ENCODE measurements at places on chromosomes 1 and 21.
A peak's percentile ranks its signal among the peaks of the same experiment; 100 is the strongest.

DNA sequence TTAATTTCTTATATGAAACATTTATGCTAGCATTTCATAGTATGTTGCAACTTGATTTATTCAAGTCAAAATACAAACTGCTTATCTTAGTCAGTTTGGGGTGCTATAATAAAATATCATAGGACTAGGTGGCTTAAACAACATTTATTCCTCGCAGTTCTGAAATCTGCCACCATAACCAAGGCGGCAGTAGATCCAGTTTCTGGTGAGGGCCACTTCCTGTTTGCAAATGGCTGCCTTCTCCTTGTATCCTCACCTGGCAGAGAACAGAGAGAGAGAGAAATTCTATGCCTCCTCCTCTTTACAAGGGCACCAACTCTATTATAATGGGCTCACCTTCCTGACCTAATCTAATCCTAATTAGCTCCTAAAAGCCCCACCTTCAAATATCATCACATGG, 76.1 kb upstream of the RGS2 start:
- DNase-seq, result no peak

DNA sequence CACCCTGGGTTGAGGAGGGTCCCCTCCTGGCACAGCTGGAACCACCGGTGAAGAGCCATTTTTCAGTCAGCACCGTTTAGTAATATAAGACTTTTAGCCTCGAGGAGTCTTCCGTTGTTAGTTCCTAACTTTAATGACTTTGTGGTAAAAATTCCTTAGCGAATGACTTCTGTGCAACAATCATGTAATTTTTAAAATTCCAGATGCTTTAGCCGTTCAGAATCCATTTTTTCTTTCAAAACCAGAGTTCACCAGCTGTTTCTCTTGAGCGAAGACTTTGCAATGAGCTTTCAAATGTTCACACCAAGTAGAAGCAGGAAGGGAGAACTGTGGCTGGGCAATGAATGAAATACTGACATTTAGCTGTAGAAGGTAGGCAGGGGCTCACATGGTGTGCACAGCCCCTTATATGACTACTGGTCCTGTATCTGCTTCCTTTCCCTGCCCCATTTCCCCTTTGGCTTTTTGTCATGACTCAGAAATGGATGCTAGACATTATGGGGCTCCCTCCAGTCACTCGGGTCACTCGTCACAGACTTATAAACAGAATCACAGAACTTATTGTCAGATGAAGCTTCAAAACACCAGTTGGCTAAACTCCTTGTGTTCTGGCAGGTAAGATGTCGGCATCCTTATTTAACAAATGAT, 4.1 kb downstream of the DISC1 start:
- peak; percentile 79 for DNase-seq

GRCh38 chr1:180937012-180937372, 24.3 kb downstream of the KIAA1614 start:
- DNase-seq, result no peak

DNA sequence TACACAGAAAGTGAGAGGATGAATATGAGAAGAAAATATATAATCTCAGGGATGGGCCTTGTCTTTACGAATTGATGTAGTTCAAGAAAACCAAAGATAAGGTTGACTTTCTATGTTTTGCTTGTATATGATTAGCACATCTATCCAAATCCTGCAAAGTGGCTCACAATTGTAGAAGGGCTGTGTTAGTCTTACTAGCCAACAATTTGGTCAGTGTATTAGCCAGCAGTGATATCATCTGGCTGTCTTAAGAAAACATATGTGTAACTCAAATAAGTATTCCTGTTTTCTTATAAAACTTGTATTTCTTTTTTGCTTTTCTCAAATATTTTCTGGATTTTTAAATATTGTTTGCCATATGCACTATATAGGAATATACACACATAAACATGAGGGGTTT, 5.5 kb downstream of the SDCCAG8 start:
- no peak for DNase-seq

DNA sequence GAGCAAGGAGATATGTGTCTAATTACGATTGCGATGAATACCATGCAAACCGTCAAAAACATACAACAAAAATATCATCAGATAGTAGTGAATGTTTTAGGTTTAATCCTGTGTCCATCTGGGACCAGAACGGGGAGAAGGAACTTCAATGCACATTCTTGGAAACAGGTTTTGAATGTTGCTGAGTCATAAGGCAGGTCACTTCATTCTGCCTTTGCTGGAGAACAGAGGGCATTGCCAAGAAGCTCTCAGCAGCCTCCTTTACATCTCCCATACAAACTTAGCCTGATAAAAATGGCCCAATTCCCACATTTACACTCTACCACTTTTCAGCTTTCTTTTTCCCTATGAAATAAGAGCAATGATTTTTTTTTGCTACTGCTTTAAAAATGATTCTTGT, 78.0 kb upstream of the KCNJ6 start:
- DNase-seq, result no peak

DNA sequence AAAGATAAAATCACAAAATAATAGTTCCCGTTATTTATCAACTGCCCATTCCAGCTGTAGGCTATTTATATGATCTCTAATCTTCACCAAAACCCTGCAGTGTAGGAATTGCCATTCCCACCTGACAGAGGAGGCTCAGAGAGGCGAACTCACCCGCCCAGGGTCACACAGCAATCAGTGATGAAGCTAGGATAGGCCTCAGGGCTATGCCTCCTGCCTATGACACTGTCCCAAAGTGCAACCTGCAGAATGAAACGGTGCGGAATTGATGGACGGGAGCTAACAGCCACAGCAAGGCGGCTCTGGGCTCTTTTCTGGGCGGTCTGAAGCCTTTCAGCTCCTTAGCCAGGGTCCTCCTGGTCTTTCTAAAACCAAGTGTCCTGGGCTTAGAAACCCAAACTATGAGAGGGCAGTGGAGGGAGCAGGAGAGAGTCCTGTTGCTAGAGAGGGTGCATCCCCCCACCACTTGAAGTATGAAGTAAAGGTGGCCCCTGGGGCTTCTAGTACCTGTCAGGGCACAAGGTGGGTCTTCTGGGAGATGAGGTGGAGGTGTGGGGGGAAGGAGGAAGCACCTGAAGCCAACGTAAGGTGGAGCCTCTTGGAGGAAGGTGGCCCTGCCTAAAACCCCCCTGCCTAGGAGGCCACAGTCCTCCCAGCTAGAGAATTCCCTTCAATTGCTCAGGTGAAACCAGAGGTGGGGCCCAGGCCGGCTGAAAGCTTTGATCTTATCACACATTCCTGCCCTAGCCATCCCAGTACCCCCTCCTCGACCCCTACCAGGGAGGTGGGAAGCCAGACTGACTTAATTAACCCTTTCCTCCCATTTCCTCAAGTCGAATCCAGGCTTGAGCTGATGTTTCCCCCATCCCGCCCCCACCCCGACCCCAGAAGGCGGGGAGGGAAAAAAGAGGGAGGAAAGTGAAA, 14.8 kb downstream of the HSPG2 start:
- DNase-seq, result no peak

DNA sequence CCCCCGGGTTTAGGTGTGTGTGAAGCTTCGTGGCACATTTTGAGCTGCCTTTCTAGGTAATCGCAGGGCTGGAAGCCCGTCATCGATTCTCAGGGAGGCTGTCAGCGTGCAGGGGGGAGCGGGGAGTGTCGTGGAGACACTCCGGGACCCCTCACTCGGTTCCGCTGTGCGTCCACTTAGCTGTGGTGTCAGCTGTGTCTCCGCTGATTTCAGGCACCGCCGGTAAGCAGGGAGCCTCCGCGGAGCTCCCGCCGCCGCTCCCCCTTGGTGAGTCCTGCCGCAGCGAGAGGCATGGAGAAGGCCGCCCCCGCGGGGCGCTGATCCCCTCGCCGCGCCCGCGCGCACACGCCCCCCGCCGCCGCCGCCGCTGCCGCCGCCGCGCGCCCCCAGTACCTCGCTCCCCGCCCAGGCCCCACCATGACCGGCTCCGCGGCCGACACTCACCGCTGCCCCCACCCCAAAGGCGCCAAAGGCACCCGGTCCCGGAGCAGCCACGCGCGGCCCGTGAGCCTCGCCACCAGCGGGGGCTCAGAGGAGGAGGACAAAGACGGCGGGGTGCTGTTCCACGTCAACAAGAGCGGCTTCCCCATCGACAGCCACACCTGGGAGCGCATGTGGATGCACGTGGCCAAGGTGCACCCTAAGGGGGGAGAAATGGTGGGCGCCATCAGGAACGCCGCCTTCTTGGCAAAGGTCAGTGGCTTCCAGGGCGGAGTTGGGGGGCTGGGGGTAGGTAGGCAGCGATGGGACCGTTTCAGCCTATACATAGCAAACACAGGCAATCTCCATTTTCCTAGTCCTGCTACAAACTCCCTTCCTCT, 995 bp downstream of the VASH2 start:
- no peak for DNase-seq
